Adrenal gland (tissue), 19 donors: ENCODE measurements at places on chromosomes 7 and 10. TPM values are rescaled to one million over a fixed set of nuclear protein-coding genes. Genes with fewer than 3 reads are reported as not detected.
A peak's percentile ranks its signal among the peaks of the same experiment; 100 is the strongest.

- no peaks in the 10 kb centered on the region for H3K27me3 ChIP-seq
- H3K27ac ChIP-seq = peak within 1 kb of the TSS; percentile 97
- H3K36me3 ChIP-seq = no peaks in the 10 kb centered on the region
- H3K4me3 ChIP-seq = peak within 1 kb of the TSS; percentile 63
- peak; percentile 55 for DNase-seq
- H3K4me1 ChIP-seq = peaks cover 23% of the 10 kb centered on the region
These were observed at the start of gene KLF6 for GRCh38 chr10:3784510-3785250. Gene KLF6 (minus strand): TSS chr10:3785209. CDS start chr10:3785014, 195 bp downstream.

- no peak overlapping the region for H3K4me3 ChIP-seq
- peaks cover 40% of the 10 kb centered on the region for H3K4me1 ChIP-seq
- no peaks in the 10 kb centered on the region for H3K27me3 ChIP-seq
- H3K27ac ChIP-seq = no peak overlapping the region
These were observed 23.9 kb downstream of the CACUL1 start for GRCh38 chr10:118730756-118731456.

DNA sequence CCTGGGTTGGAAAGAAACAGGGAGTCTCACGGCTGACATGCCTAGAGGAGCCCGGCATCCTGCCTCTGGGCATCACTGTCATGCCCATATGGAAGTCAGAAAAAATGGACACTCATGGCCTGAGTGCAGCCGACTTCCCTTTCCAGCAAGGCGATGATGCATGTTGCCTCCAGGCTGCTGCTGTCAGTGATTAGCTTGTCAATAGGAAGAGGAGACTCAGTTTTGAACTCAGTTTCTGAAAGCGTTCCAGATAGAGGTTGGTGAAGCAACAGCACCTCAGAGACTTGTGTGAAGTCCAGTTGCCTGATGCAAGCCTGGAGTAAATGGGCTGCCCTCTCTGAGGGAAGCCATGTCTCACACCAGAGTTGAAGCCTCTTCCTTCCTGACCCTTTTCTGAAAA is 148.4 kb downstream of the TPST1 start:
- peaks cover 3% of the 10 kb centered on the region for H3K4me1 ChIP-seq
- no peak for DNase-seq
- H3K36me3 ChIP-seq = no peaks in the 10 kb centered on the region
- H3K27ac ChIP-seq = no peak overlapping the region

GRCh38 chr10:102429468-102429867 is 2.9 kb downstream of the CUEDC2 start:
- no peak overlapping the region for H3K4me3 ChIP-seq
- H3K4me1 ChIP-seq = peaks cover 8% of the 10 kb centered on the region
- H3K27ac ChIP-seq = no peak overlapping the region
- no peak for DNase-seq
- H3K36me3 ChIP-seq = no peaks in the 10 kb centered on the region

- no peaks in the 10 kb centered on the region for H3K36me3 ChIP-seq
- no peak for DNase-seq
- H3K4me3 ChIP-seq = no peak overlapping the region
- H3K4me1 ChIP-seq = no peaks in the 10 kb centered on the region
These were observed 27.3 kb downstream of the SNX10 start for GRCh38 chr7:26318921-26319320.

DNA sequence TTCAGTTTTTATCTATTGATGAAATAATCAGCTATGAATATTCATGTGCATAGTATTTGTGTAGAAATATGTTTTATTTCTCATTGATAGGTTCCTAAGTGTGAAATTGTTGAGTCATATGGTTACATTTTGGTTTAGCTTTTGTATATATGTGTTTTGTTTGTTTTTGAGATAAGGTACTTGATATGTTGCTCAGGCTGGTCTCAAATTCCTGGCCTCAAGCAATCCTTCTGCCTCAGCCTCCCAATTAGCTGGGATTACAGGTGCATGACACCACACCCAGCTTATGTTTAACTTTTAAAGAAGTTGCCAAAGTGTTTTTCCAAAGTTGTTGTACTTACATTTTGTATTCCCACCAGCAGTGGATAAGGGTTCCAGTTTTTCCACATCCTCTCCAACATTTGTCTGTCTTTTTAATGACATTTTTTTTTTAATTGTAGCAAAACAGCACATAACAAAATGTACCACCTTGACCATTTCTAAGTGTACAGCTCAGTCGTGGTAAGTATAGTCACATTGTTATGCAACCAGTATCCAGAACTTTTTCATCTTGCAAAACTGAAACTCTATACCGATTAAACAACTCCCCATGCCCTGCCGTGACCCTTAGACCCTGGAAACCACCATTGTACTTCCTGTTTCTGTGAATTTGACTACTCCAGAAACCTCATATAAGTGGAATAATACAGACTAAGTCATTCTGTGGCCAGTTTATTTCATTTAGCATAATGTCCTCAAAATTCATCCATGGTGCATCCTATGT is 12.6 kb upstream of the UBE2D1 start:
- H3K27ac ChIP-seq = no peak overlapping the region
- H3K27me3 ChIP-seq = no peaks in the 10 kb centered on the region
- H3K4me1 ChIP-seq = no peaks in the 10 kb centered on the region
- DNase-seq = peak; percentile 20

- peaks cover 67% of the 10 kb centered on the region for H3K4me1 ChIP-seq
- no peaks in the 10 kb centered on the region for H3K36me3 ChIP-seq
- H3K27me3 ChIP-seq = no peaks in the 10 kb centered on the region
- DNase-seq = no peak
- peak overlapping the region; percentile 100 for H3K27ac ChIP-seq
These were observed 7.5 kb upstream of the KMT2E start for GRCh38 chr7:105006367-105007136.

GRCh38 chr7:158329686-158330085 is 257.9 kb downstream of the PTPRN2 start:
- H3K36me3 ChIP-seq = no peaks in the 10 kb centered on the region
- H3K4me1 ChIP-seq = no peaks in the 10 kb centered on the region
- H3K4me3 ChIP-seq = no peak overlapping the region
- H3K27ac ChIP-seq = no peak overlapping the region
- no peak for DNase-seq
- no peaks in the 10 kb centered on the region for H3K27me3 ChIP-seq

DNA sequence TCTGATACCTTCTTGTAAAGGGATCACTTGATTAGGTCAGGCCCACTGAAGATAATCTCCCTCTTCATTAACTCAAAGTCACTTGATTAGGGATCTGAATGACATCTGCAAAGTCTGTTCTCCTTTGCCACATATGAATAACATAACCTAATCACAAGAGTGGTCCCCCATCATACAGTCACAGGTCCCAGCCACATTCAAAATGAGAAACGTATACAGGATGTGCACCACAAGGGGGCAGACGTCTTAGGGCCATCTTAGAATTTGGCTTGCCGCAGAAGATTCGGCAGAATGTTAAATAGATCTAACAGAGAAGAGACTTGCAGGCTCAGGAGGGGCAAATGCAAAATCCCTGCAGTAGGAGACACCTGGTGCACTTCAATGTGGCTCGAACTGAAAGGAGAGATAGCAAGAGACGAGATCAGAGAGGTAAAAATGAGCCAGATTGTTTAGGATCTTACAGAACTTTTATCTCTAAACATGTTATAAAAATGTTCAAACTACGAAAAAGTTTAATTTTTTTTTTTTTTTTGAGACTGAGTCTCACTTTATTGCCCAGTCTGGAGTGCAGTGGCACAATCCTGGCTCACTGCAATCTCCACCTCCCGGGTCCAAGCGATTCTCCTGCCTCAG is 10.4 kb upstream of the SMC3 start:
- no peaks in the 10 kb centered on the region for H3K36me3 ChIP-seq
- no peaks in the 10 kb centered on the region for H3K4me1 ChIP-seq
- no peak overlapping the region for H3K4me3 ChIP-seq
- no peak overlapping the region for H3K27ac ChIP-seq
- H3K27me3 ChIP-seq = no peaks in the 10 kb centered on the region
- peak; percentile 68 for DNase-seq

- H3K4me3 ChIP-seq = no peak overlapping the region
- no peak for DNase-seq
- H3K27me3 ChIP-seq = no peaks in the 10 kb centered on the region
These were observed 159.7 kb downstream of the ADK start for GRCh38 chr10:74310652-74311257.

DNA sequence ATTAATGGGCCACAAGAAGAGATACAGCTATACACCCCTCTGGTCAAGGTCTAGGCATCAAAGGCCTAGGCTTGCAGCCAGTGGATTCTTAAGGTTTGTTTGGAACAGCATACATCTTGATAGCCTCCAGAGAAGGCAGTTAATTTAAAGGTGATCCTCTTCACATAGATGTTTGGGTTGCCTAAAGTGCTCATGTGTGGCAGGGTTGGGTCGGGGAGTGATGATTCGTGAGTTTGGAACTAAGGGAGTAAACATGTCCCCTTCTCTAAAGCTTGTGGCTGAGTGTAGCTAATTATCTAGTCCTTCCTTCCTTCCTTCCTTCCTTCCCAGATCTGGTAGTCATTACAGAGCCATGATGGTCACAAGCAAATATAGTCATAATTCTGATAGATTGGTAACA is 12.4 kb downstream of the PCLO start:
- no peaks in the 10 kb centered on the region for H3K4me1 ChIP-seq
- no peak overlapping the region for H3K4me3 ChIP-seq
- no peaks in the 10 kb centered on the region for H3K27me3 ChIP-seq
- H3K27ac ChIP-seq = no peak overlapping the region

DNA sequence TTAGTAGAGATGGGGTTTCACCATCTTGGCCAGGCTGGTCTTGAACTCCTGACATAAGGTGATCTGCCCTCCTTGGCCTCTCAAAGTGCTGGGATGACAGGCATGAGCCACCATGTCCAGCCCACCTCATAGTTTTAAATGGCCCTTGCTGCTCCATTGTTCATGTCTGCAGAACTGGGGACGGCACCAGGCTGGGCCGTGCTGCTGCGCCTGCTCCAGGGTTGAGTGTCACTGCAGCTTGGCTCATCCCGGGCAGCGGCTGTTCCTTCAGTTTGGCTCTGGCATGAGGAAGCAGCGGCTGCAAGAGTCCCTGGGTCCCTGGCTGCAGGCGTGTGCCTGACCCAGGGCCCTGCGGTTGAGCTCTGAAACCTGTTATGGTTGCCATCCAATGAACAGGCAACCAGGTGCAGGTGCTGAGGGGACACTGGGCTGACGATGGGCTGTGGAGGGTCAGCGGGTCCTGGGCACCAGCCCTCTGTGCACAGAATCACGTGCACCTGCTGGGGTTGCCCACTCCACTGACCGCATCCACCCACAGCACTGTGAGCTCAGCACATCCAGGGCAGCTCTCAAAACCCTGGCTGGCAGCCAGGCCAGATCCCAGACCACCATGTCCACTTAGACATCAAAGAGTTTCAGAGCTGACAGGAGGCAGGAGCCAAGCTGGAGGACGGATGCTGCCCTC is 70.2 kb upstream of the PPP2R2D start:
- peaks cover 4% of the 10 kb centered on the region for H3K27me3 ChIP-seq
- no peak overlapping the region for H3K27ac ChIP-seq
- no peaks in the 10 kb centered on the region for H3K4me1 ChIP-seq
- H3K36me3 ChIP-seq = no peaks in the 10 kb centered on the region

- H3K27me3 ChIP-seq = no peaks in the 10 kb centered on the region
- peaks cover 22% of the 10 kb centered on the region for H3K4me1 ChIP-seq
- peak; percentile 55 for DNase-seq
- H3K4me3 ChIP-seq = no peak overlapping the region
- no peaks in the 10 kb centered on the region for H3K36me3 ChIP-seq
These were observed 46.3 kb upstream of the SHH start for GRCh38 chr7:155858521-155859061.

- no peaks in the 10 kb centered on the region for H3K4me1 ChIP-seq
- H3K4me3 ChIP-seq = no peak overlapping the region
- peaks cover 4% of the 10 kb centered on the region for H3K27me3 ChIP-seq
- no peaks in the 10 kb centered on the region for H3K36me3 ChIP-seq
- DNase-seq = no peak
- no peak overlapping the region for H3K27ac ChIP-seq
These were observed 272.9 kb downstream of the WDR37 start for GRCh38 chr10:1328981-1329614.

DNA sequence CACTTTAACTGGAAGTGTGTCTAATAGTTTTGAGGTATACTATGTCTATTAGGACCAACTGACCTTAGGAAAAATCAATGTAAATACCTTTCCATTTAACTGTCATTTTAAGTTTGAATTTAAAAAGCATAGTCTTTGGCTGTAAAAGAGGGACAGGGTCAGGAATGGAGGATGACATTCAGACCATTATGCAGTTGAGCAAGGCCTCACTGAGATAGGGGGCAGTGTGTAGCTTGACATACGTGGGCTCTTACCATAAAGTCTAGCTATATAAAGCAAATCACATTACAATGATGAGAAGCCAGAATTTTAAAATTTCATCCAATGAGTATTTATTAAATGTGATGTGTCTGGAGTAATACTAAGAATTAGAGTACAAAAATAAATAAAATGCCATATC is 17.9 kb downstream of the PALS2 start:
- H3K4me1 ChIP-seq = no peaks in the 10 kb centered on the region
- DNase-seq = no peak
- H3K36me3 ChIP-seq = no peaks in the 10 kb centered on the region
- H3K27ac ChIP-seq = no peak overlapping the region
- no peaks in the 10 kb centered on the region for H3K27me3 ChIP-seq
- no peak overlapping the region for H3K4me3 ChIP-seq

- H3K27ac ChIP-seq = no peak overlapping the region
- no peak for DNase-seq
- H3K36me3 ChIP-seq = no peaks in the 10 kb centered on the region
- H3K4me1 ChIP-seq = no peaks in the 10 kb centered on the region
- no peak overlapping the region for H3K4me3 ChIP-seq
These were observed 124.8 kb downstream of the MPP7 start for GRCh38 chr10:28177944-28178637.

DNA sequence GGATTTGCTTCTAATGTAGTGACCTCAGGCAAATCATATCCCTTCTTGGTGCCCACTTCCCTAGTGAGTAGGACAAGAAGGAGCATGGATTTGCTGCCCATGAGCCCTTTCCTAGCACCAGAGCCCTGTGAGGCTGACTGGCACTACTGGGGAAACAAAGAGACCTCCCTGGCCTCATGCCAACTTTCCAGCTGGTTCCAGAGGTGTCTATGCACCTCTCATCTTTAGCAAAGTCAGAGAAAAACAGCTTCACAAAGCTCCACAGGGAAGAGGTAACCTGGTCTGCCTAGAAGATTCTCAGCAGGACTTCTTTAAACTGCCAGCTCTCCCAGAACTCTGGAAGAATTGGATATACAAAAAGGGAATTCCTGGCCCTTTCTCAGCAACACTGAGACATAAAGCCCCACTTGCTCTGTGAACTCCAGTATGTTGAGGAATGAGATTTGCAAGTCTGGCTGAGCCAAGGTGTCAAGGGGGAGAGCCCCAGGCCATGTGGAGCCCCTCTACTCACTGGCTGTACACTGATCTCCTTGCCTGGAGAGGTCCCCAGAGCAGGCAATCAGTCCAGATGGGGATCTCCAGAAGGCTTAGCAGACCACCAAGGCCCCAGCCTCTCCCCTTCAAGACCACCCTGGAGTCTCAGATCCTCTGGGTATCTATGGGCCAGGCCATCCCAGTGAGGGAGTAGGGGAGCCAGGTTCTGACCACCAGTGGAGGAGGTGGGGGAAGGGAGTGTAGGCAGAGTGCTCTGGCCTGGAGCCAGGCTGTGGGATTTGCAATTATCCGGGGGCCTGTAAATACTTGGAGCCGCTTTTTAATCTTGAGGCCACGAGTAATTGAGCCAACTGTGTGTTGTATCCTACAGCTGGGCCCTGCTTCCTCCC is 24.4 kb upstream of the RBM20 start:
- no peaks in the 10 kb centered on the region for H3K27me3 ChIP-seq
- H3K4me1 ChIP-seq = no peaks in the 10 kb centered on the region
- DNase-seq = no peak
- H3K27ac ChIP-seq = no peak overlapping the region

Gene CFAP70
- 1.6 TPM for total RNA-seq

Gene SFXN2
- total RNA-seq = 0.91 TPM

Gene SGMS1
- total RNA-seq = 152 TPM

Gene TDRD1
- total RNA-seq = 0.22 TPM

Gene LMOD2
- not detected for total RNA-seq

Gene TNS3
- total RNA-seq = 44.9 TPM

Gene TFEC
- total RNA-seq = 4.5 TPM

Gene BNIP3
- 100 TPM for total RNA-seq

Gene C10orf105
- 0.14 TPM for total RNA-seq

Gene CAMK1D
- total RNA-seq = 6.8 TPM
